ENCODE measurements at places on chromosomes 2 and 18. TPM values are rescaled to one million over a fixed set of nuclear protein-coding genes. Genes with fewer than 3 reads are reported as not detected.

GRCh38 chr2:157759855-157760254 lies 116.3 kb downstream of the ACVR1 start:
- H3K4me3 ChIP-seq: no peak overlapping the region
- peaks cover 7% of the 10 kb centered on the region for H3K4me1 ChIP-seq
- no peak for DNase-seq

Gene TDRD15
- total RNA-seq: not detected

- peaks cover 25% of the 10 kb centered on the region for H3K4me1 ChIP-seq
- H3K4me3 ChIP-seq: no peak overlapping the region
- H3K36me3 ChIP-seq: peaks cover 21% of the 10 kb centered on the region
- peak; percentile 53 for DNase-seq
- no peak overlapping the region for H3K27ac ChIP-seq
- H3K27me3 ChIP-seq: no peaks in the 10 kb centered on the region
Measured at GRCh38 chr2:110771547-110772382, 39.4 kb downstream of the ACOXL start.

DNA sequence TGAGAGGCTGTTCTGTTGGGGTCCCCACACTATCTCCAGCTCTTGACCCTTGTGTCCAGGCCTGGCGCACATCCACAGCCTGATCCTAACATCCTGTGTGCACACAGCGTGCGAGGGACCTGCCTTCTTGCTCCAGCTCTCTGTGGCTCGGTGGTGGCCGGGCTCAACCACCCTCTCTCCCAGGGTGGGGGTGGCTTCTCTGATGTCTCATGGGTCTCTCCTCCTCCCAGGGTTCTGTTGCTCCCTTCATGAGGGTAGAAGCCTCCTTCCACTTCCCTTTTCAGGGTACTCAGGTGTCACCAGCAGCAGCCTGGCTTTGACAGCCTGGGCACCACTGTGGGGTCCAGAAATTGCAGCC lies 196.9 kb upstream of the RAB6C start:
- no peak overlapping the region for H3K4me3 ChIP-seq
- H3K4me1 ChIP-seq: no peaks in the 10 kb centered on the region
- no peaks in the 10 kb centered on the region for H3K27me3 ChIP-seq
- H3K36me3 ChIP-seq: no peaks in the 10 kb centered on the region
- no peak overlapping the region for H3K27ac ChIP-seq

DNA sequence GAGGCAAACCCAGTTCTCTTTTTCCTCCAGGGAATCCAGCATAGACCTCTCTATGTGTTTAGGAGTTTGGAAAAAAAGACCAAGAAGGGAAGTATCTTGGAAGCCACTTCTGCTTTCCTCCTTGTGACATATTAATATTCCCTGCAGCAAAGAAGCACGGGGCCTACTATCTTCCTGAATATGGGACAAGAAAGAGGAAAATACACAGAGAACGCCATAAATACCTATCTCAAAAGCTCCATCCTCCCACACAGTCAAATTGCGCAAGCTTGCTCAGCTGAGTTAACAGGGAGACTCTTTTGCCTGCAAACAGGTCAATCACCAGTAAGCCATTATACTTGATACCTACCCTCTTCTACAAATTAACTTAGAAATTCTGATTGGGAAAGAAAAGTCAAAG lies 16.7 kb upstream of the RAPH1 start:
- no peak overlapping the region for H3K27ac ChIP-seq
- peaks cover 3% of the 10 kb centered on the region for H3K4me1 ChIP-seq
- DNase-seq: no peak
- no peaks in the 10 kb centered on the region for H3K36me3 ChIP-seq
- H3K27me3 ChIP-seq: no peaks in the 10 kb centered on the region

- H3K36me3 ChIP-seq: no peaks in the 10 kb centered on the region
- no peak for DNase-seq
- peaks cover 4% of the 10 kb centered on the region for H3K4me1 ChIP-seq
- H3K27ac ChIP-seq: no peak overlapping the region
- H3K4me3 ChIP-seq: no peak overlapping the region
- H3K27me3 ChIP-seq: no peaks in the 10 kb centered on the region
Measured at GRCh38 chr2:161044095-161044865, 115.9 kb upstream of the TANK start.

DNA sequence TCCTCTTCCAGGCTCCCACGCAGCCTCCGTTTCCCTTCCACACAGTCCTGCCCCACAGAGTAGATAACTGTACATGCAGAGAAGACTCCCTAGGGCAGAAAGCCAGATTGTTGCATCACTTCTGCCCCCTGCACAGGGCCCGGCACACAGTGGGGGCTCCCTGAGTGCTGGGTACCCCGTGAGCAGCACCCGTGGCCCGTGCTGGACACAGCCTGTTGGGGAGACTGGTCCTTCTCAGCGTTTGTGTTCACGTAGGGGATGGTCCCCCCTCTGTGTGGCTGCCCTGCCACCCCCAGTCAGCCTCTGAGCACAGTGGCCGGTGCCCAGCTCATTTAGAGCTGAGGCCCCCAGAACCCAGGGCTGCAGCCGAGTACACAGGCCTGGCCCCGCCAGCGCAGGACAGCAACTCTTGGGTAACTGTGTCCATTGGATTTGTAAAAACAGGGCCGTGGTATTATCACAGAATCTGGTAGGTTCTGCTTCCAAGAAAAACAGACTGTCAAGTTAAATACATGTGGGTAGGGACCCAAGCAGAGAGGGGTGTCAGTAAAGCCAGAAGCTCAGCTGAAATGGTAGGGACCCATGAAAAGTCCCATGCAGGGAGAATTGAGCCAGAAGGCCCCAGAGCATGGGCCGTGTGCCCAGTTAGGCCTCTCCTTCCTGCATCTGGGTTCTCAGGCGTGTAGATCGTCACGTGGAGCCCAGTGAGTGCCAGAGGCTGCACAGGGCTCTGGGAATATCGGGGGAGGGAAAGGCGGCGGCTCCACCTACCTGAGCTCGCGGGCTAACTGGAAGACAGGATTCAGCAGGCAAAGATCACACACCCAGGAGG lies 257.3 kb downstream of the ATAD2B start:
- no peak overlapping the region for H3K4me3 ChIP-seq
- H3K27me3 ChIP-seq: no peaks in the 10 kb centered on the region
- no peaks in the 10 kb centered on the region for H3K36me3 ChIP-seq

DNA sequence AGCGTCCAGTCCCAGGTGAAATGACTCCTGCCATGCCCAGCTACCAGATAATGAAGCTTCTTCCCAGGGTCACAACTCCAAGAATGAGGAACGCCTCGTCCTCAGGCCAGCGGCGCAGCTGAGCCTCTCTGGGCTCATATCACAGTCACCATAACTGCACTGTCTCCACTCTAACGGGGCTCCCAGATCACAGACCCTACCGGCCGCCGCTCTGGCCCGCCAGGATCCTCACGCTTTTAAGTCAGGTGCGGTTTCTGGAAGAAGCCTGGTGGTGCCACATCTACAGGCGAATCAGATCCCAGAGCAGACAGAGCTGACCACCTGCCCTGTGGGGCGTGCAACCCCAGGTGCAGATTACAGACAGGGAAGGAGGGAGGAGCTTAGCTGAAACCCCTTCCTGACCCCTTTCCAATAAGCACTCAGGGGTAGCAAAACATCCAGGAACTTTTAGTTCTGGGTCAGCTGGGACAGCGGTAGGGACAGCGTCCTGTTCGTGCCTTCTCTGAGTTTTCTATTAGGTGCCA lies 3.7 kb upstream of the ACKR3 start:
- peaks cover 11% of the 10 kb centered on the region for H3K27me3 ChIP-seq
- no peak overlapping the region for H3K27ac ChIP-seq
- H3K36me3 ChIP-seq: no peaks in the 10 kb centered on the region
- peaks cover 3% of the 10 kb centered on the region for H3K4me1 ChIP-seq
